Pons (tissue), 1 donor: ENCODE measurements at places on chromosomes 7 and 10.
A peak's percentile ranks its signal among the peaks of the same experiment; 100 is the strongest.

- no peak for DNase-seq
Measured at GRCh38 chr10:5800782-5801181, 12.5 kb downstream of the GDI2 start.

DNA sequence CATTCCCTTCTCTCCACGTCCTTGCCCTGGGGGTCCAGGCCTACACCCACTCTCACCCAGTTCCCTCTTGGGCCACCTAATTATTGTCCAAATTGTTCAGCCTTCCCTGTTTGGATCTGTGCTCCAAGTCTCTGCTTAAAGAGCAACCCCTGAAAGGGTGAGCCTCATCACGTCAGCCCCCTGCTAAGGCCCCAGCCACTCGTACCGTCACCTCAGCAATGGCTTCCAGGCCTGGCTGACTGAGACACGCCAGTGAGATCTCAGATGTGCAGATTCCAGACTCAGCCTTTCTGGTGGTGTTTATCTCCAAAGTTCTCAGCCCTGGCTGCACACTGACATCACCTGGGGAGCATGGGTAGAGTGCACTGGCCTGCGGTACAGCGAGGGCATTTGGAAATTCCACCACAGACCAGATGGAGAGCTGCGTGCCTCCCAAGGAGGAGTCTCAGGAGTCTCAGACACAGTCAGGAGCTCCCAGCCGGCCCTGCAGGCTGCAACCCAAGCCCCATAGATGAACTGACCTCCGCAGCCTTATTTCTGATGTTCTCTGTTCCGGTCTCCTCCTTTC, 87.5 kb downstream of the PRKAG2 start:
- no peak for DNase-seq

GRCh38 chr7:91242097-91242844, 22.0 kb upstream of the FZD1 start:
- no peak for DNase-seq

- no peak for DNase-seq
Measured at GRCh38 chr7:134757938-134758337, 21.5 kb upstream of the CALD1 start.

DNA sequence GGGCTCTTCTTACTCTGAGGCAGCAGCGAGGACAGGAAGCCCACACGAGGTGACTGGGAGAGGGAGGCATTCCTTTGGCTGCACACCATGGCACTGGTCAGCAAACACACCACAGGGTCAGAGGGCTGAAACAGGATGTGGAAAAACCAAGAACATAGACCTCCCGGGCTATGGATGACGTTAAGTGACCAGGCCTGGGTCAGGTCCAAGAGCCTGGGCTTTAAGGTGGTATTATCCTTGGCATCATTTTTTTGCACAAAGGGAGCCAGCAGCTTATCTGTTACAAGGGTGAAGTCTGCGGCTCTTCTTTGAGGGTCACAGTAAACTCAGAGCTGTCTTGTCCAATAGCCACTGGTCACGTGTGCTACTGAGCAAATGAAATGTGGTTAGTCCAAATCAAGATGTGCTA, 7.0 kb downstream of the WDR91 start:
- DNase-seq: no peak

DNA sequence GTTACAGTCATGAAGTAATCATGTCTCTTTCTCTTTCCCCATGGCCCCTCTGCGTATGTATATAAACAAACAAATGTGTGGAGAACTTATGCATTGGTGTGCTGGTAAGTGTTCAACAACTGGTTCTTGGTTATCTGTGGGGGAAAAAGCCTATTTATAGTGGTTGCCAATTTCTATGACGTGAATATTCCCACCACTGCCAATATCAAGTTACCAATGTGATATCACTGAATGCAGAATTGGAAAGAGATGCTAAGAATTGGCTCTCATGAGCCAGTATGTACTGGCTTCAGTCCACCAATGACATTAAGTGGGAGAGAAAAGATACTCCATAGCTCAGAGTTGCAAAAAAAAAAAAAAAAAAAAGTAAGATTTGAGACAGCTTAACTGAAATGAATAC, 399.7 kb downstream of the REEP3 start:
- no peak for DNase-seq

- DNase-seq: no peak
Measured at GRCh38 chr10:28014651-28015050, 15.8 kb upstream of the ODAD2 start.

- no peak for DNase-seq
Measured at GRCh38 chr10:121942749-121943416, 15.1 kb upstream of the ATE1 start.

GRCh38 chr7:69172357-69173077, 425.8 kb upstream of the AUTS2 start:
- no peak for DNase-seq

GRCh38 chr7:159033956-159034355, 110.7 kb downstream of the VIPR2 start:
- DNase-seq: no peak

DNA sequence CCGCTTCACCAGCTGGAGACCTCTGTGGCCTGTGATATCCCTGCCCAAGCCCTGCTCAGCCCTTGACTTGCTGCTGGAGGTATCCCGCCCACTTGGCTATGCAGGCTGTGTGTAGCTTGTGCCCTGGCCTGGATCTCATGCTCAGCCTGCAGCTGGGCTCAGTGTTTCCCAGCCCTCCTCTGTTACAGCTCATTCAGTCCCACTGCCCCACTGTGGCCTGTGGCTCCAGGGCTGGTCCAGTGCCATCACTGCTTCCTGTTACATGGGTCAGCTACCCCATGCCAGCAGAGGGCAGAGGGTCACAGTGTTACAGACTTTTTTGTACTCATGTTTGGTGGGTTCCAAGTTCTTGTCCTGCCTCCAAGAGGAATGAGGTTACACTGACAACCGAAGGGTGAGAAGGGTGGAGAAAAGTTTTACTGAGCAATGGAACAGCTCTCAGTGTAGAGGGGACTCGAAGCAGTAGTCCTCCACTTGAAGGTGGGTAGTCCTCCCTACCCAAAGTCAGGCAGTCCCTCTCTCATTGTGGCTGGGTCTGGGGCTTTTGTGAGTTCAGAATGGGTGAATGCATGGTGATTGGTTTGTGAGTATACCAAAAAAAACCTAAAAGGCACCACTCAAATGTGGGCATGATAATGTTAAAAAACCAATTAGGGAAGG, 100.4 kb downstream of the ANKRD7 start:
- DNase-seq: no peak

DNA sequence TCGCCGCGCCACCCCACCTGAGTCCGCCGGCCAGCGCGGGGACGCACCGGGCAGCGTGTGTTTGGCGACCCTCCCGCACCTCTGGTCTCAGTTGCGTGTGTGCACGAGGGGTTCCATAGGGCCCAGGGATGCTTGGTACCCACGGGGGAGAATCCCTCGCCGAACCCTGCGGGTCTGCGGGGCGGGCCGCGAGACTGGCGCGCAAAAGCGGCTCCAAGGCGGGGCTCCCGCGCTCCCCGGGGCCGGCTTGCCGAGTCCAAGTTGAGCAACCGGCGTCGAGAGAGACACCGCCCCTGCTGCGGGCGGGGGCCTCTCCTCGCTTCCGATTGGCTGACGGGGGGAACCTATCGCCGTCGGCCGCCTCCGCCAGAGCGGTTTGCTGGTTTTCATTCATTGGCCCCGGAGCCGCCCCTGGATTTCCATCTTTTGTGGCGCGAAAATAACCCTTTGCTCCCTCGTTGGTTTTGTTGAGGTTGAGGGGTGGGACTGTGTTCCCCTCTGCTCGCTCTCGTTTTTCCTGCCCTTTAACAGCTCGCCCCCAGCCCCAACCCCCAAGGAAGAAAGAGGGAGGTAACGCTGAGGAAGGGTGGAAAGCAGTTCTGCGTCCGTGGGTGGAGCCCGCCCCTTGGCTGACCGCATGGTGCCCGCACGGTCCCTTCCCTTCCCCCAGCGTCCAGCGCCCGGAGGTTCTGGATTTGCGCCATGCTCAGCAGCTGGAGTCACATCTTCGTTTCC, 4.0 kb upstream of the IGF2BP3 start:
- DNase-seq: no peak

- no peak for DNase-seq
Measured at GRCh38 chr7:19206721-19207120, 61.5 kb upstream of the FERD3L start.

DNA sequence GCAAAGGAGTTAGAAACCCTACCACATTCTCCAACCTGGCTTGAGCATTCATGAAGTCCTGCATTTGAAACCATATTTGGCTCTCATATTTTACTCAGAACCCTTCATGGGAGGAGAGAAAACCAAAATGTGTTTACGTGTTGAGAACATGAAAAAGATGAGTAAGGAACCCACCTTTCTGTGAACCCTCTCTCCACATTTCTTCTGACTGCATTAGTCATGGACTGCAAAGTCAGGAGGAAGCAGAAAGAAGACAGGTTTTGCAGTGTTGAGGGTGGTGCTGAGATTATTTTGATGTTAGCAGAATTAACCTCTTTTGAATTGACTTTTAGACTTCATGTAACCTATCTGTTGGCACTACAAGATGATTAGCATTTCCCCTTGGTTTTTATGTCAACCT, 4.9 kb downstream of the IFIT1B start:
- no peak for DNase-seq

GRCh38 chr10:66695046-66695445, 230.8 kb upstream of the LRRTM3 start:
- DNase-seq: no peak

DNA sequence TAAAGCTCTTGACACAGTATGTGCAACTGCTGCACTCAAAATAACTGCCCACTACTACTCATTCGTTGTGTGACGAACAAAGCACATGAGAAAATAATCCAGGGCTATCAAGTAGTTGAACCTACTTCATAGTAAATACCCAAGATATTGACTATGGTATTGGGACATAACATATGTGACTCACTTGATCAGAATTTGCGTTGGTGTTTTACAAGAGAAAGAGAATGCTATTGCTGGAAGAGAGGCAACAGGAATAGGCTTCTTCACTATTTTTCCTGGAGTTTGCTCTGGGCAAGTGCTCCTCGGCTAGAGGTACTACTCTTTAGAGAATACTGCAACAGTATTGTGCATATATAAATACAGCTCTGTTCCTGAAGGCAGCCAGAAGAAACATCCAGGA, 2.5 kb downstream of the DGKB start:
- DNase-seq: no peak

DNA sequence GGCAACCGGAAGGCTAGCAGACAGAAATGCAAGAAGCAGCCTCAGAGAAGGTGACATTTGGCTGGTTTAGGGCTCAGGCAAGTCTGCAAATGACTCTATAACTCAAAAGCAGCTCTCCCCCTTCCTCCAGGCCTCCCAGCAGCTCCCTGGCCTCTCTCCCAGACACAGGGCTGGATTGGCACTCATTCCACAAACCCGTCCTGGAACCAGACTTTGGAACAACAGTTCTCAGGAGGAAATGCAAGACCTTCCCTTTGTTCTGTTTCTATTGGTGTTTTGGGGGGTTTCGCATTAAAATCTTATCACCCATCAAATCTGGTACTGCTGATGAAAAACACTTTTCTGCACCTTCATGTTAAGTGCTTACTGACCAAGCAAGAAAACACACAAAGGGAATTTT, 40.3 kb upstream of the EFCAB10 start:
- peak; percentile 77 for DNase-seq

GRCh38 chr10:112203328-112204076, 19.9 kb upstream of the GPAM start:
- DNase-seq: no peak

- no peak for DNase-seq
Measured at GRCh38 chr7:120617275-120617674, 240.7 kb downstream of the TSPAN12 start.
